ENCODE measurements at places on chromosomes 16 and 17.

DNA sequence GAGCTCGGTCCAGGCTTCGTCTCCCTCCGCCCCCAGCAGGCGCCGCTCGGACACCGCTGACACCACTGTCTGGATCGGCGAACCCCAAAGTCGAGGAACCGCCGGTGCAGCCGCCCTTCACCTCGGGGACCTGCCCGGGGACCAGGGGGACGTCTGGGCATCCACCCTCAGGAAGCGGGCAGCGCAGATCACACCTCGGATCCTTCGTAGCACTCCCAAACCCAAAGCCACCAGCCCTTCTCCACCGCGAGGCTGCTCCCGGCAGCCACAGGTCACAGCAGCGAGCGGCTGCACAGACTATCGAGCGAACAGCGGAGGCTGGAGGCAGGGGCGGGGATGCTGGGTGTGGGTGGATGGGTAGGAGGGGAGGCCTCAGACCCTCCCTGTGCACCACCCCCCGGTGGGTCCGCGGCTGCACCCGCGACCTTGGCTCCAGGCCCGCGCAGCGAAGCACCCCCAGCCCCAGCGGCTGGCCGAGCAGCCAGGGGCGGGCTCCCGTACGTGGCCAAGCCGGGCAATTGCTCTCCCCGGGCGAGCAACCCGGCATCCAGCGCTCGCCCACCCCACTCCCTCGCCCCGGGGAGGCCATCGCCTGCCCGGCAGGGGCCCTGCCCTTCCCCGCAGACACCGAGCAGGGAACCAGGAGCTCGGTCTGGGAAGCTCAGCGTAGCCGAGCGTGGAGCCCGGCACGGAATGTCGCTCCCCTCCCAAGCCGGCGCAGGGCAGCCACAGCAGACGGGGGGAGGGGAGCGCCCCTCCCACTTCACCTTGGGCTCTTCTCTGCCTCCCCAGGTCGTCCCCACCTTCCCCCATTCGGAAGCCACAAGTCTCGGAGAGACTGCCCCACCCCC is 1.0 kb downstream of the SDK2 start:
- DNase-seq = peak; percentile 24

DNA sequence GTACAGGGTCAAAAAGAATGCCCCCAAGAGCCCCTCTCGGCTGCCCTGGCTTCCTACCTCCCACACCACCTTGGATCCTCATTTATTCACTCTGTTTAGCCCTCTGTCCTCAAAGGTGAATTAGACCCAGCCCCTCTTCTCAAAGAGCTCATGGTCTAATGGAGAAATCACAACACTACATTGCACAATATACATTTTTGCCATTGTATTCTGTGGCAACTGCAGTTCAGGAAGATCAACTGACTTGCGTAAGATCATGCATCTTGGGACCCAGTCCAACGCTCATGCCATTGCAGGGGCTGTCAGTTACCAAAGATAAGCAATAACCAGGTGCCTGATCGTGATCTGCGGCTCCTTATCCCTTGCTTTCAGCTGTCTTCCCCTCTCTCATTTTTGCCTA is 1.4 kb downstream of the KRT38 start:
- no peak for DNase-seq

- DNase-seq = no peak
Observed at GRCh38 chr16:70713824-70714223, 28.0 kb upstream of the MTSS2 start.

DNA sequence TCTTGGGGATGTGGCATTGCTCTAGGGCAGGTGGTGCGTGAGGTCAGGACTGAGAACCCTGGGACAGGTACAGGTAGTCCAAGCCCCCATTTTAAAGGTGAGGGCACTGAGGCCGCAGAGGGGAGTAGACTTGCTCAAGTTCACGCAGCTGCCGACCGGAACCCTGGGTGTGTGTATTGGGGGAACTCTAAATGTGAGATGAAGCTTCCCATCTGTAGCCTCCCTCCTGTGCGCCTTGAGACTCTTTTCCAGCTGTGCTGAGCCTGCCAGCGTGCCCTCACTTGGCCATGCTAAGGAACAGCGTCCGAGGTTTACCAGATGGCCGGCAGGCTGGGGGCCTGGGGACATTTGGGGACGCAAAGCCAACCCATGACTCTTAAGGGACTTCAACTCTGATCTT is 79.0 kb upstream of the CDC42EP4 start:
- DNase-seq = no peak

- DNase-seq = no peak
Observed at GRCh38 chr17:69405096-69405495, 9.4 kb upstream of the MAP2K6 start.

DNA sequence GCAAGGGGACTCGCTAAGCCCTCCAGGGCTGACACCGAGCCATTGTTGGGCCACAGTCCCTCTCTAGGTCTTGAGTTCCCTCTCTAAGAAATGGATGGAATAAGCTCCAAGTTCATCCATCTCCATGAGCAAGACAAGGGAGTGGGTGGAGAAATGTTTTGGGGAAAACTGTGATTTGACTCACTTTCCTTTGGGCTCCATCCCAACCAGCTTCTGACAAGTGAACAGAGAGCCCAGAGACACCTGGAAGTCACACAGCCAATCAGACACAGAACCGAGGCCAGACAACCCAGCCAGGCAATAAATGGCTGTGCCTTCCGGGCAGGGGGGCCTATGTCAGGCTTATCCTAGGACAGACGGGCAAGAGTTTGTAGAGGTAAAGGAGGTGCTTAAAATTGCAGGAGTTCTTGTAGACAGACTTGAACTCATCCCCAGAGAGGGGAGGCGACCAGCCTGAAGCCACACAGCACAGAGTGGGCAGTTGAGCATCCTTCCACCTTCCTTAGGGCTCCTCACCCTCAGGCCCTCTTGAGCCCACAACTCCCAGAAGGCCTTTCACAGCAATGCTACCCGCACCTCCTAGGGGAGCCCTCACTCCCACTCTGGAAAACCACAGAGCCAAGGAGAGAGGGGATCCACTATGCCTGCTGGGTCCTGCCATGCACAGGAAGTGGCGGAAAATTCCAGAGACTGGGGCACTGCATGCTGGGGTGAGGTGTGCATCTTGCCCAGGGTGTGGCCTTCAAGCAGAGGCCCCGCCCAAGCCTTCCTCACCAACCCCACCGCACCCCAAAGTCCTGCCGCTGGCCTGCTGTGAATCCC is 9.5 kb upstream of the FAM83G start:
- no peak for DNase-seq

DNA sequence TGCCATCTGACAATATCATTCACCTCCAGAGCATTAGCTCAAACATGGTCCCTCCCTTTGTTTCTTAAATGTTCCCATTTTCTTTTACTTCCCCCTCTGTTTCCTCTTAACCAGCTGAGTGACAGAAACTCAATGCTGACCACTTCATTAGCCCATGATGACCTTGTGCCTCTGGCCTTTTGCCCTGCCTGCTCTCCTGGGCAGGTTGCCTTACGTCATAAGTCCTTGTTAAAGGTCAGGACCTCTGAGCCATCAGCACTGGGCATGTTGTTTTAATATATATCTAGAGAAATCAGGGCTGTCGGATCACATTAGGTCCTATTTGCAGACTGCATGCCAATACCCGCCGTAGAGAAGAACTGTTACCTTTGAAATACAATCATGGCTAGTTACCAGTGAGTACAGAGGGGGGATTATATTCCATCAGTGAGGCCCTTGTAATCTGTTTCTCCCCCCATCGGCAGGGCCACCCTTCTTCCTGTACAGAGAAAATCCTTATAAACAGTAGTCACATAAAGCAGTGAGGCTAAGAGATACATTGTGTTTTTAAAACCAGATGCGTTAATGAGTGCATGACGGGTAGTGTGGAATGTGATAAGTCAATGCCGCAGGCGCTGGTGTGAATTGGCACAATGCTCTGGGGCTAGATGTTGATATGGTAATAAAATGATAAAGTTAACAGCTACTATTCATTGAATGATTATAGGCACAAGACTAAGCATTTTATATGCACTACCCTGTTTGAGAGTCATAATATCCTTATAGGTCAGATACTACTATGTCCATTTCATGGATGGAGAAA is 94.3 kb upstream of the ZFHX3 start:
- no peak for DNase-seq

GRCh38 chr17:44170499-44171201 is at the start of gene ASB16:
Gene ASB16 (plus strand): TSS chr17:44170704. CDS start chr17:44170790, 86 bp downstream.
- no peak for DNase-seq

DNA sequence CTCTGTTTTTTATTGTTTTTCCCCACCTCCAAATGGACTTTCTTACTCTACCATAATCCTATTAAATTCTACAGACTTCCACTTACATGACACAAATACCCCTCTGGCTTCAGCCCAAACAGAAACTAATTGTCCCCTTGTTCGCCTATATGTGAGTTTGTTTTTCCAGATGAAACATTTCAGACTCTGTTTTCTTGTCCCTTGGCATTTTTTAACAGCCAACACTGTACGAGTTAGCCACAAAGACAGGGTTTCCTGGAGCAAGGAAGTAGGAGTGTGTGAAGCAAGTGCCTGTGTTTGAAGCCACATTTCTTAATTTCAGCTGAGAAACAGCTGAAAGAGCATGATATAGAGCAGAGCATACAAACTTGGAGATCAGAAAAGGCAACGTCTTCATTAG is 382.2 kb upstream of the CDH5 start:
- DNase-seq = no peak

GRCh38 chr17:40553694-40554534 is 11.4 kb downstream of the CCR7 start:
- DNase-seq = peak; percentile 29

DNA sequence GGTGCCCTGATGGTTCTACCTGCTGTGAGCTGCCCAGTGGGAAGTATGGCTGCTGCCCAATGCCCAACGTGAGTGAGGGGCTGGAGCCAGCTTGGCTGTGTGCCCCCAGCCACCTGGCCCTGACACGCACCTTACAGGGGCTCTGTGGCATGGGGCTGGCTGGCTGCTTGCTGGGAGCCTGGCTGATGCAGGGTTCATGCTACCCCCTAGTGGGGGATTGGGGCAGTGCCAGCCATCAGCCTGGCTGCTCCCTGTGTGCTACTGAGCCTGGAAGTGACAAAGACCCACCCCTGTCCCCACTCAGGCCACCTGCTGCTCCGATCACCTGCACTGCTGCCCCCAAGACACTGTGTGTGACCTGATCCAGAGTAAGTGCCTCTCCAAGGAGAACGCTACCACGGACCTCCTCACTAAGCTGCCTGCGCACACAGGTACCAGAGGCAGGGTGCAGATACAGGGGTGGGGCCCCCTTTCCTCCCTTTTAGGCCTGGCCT is 5.7 kb downstream of the GRN start:
- peak; percentile 79 for DNase-seq

DNA sequence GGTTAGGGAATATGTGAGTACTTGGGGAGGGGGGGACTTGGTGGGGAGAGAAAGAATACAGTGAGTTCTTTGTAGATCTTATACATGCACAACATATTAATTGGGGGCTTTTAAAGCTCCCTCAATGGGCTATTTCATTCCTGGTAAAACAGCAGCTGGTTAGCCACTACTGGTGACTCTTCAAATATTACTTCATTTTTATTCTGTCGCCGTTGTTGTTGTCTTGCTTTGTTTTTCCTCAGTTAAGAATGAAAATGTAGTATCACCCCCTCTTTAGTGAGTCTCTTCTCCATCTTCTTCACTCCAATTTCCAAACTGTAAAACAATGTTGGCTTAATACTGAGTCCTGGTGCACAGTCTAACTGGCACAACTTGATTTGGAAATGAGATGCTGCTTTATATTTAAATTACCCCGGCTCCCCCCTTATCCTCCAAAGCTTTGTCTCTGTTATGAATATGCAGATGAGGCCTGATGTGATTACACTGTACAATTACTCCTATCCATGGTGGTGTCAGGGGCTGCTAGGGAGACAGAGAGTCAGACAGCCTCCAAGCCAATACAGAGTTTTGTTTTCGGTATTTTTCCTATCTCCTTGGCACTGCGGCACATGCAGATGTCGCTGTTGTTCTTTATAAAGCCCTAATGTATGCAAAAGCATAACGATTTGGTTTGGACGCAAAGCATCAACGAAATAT is 256.9 kb upstream of the PMFBP1 start:
- DNase-seq = no peak

GRCh38 chr17:66730461-66730923 is 104.4 kb upstream of the CACNG5 start:
- no peak for DNase-seq

- no peak for DNase-seq
Observed at GRCh38 chr17:74128456-74129211, 74.8 kb upstream of the RPL38 start.

- DNase-seq = no peak
Observed at GRCh38 chr16:72066747-72067146, 3.7 kb downstream of the HPR start.

GRCh38 chr17:76379646-76380376 is 4.6 kb upstream of the SPHK1 start:
- no peak for DNase-seq

DNA sequence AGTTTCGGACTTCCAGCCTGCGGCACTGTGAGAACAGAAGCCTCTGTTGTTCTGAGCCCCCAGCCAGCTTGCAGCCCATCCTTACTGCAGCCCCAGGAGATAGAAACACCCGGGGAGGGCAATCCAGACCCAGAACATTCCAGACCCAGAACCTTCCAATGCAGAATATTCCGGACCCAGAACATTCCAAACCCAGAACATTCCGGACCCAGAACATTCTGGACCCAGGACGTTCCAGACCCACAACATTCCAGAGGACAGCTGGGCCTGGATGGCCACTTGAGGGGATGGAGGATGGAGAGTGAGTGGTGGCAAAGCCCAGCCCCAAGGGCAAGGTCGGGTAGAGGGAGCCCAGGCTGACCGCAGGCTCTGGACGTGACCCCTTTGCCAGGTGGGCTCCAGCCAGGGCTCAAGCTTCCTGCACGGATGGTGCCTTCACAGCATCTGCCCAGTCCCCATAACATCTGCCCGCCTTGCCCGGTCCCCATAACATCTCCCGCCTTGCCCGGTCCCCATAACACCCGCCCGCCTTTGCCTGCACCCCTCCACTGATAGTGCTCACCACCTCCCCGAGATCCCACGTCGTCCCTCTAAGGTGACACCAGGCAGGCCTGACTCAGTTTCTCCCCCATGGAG is 3.5 kb downstream of the CBFA2T3 start:
- no peak for DNase-seq

DNA sequence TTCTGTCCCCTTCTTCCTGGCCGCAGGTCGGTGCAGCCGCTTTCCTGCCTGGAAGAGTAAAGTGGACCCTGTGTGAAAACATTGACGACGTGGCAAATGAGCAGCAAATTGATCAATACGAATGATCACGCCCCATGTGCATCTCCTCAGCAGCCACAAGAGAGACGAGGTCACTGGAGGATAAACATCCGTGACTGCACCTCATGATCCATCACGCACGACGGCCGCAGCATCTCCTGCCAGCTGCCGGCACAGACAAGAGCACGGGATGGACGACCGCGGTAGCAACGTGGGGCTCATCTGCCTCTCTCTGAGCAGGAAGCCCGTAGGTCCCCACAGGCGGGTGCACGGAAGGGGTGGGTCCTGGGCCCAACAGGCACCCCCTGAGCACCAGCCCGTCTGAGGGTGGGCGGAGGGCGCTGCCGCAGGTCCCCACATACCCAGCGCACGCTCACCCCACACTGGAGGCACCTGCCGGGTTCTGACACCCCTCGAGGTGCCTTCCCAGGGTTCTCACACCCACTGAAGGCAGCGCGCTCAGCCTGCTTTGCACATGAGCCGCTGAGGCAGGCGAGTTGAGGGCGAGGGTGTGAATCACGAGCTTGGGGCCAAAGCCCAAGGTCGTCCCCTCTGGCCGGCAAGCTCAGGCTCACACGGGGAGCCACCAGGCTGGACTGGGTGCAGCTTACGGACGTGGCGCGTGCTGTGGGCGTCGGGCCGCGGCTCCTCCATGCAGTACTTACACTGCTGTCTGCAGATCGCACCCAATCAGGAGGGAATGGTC is 12.3 kb upstream of the CDH15 start:
- DNase-seq = no peak
